ENCODE measurements at places on chromosomes 7 and 10.
A peak's percentile ranks its signal among the peaks of the same experiment; 100 is the strongest.

GRCh38 chr7:26237035-26237807 is 35.7 kb downstream of the CBX3 start:
- no peak for DNase-seq

GRCh38 chr7:35025369-35025870 is 11.9 kb downstream of the DPY19L1 start:
- DNase-seq: no peak

- peak; percentile 2 for DNase-seq
These were observed 11.4 kb downstream of the NPVF start for GRCh38 chr7:25216837-25217236.

GRCh38 chr7:110922906-110923305 is 168.0 kb upstream of the LRRN3 start:
- DNase-seq: no peak

DNA sequence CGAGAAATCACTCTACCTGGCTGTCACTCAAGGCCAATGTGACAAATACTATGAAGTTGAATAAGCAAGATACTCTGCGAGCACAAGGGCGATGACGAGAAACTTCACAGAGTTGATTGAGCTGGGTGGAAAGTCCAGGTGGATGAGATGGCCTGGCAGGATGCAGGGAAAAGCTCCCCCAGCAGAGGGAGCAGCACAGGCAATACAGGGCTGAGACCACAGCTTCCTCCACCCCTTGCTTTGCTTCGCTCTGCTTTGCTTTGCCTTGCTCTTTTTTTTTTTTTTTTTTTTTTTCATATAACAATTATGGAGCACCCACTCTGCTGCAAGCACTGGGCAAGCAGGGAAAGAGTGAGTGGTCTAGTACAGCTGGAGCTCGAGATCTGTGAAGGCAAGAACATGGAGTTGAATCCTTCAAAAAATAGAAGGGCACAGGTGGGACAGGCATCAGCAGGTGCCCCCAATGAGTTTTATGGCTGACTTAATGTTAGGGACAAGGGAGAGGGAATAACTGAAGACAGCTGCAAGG is 88.3 kb downstream of the CABCOCO1 start:
- DNase-seq: peak; percentile 11

GRCh38 chr7:139589474-139589873 is 66.0 kb downstream of the CLEC2L start:
- no peak for DNase-seq

DNA sequence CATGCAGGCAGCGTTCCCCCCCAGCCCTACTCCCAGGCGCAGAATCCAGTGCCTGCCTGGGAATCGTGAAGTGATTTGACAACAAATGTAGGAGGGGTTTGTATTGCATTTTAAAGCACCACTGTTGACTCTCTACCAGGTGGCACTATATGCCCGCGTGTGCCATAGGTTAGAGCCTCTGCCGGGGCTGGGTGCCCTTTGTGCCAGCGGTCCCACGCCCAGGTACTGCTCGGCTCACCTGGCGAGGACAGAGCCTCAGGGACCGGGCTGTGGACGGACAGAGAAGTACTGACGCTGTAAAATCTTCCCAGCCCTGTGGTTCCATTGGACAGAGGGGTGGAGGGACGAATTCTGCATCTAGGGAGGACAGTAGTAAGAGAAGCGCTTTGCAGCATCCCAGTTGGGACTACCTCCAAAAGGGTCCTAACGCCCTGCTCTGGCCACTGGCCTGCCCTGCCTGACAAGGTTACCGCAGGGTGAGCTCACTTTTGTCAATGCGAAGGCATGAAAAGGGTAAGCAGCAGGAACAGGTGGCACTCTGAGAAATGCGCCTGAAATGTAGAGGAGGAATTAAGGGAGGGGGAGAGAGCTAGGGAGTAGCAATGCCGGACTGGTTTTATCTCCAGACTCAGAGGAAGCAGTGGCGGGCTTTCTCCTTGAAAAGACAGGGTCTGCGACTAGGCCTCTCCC is 788 bp upstream of the CACNA2D1 start:
- DNase-seq: no peak

GRCh38 chr10:89302625-89303024 is 779 bp downstream of the IFIT2 start:
- no peak for DNase-seq

DNA sequence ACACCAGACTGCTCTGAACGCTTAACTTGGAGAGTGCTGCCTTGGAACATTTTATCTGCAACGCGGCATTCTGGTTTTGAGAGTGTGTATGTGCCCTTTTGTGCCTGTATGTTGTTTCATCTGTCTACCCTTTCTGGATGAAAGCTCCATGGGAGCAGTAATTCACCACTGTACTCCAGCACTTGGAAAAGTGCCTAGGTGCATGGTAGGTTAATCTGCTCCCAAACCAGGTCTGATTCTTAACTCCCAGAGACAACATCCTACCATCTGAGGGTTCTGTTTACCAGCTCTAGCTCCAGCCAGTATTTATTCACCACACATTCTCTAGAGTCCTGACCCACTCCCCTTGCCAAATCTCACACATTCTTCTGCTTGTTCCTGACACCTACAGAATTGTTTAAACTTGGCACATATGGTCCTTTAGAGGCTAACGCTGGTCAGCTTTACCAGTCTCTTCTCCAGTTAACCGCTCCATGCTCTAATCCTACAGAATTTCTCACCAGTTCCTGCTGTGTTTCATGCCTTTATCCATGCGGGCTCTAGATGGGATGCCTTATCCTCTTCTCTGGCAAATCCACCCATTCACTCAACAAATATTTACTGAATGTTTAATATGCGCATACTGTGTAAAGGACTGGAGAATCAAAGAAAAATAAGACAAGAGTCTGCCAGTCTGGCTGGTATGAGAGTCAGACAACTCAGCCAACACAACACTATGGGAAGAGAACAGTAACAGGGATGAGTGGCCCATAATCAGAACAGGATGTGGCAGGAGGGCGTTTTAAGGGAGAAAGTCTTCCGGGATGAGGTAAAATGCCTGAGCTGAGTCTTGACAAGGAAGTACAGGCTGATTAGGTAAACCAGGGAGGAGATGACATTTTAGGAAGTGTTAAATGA is 46.3 kb downstream of the MTPN start:
- DNase-seq: no peak

DNA sequence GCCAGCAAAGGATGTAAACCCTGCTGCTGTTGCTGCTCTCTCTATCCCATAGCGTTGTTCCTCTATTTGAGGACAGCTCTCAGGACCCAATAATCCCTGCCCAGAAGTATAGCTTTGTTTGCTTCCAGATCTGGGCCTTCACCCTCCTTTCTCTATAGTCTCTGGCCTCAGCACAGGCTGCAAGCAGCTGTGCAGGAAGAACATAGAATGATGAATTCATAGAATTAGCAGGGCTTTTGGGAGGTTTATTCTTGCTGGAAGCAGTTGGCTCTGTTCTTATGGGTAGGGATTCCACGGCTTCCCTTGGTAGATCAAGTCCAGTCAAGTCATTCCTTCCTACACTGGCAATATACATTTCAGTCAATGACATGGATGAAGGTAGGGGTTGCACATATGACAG is 354.7 kb downstream of the HPSE2 start:
- no peak for DNase-seq

DNA sequence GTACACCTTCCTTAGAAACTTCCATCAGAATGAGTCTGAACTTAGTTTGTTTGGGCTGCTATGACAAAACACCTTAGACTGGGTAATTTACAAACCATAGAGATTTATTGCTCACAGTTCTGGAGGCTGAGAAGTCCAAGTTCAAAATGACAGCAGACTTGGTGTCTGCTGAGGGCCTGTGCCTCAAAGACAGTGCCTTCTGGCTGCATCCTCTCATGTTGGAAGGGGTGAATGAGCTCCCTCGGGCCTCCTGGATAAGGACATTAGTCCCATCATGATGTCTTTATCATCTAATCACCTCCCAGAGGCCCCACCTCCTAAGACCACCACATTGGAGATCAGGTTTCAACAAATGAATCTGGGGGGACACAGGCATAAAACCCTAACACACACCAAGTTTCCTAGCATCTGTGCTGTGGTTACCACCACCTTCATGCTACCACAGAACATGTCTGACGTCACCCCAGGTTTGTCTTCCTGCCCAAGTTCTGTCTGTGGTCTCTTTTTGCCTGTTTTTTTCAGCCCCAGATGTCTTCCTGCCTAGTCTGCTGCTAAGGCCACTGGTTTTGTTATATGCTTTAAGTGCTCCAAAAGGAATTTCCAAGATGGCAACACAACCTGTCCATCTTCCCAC is 150.9 kb upstream of the COBL start:
- DNase-seq: no peak

DNA sequence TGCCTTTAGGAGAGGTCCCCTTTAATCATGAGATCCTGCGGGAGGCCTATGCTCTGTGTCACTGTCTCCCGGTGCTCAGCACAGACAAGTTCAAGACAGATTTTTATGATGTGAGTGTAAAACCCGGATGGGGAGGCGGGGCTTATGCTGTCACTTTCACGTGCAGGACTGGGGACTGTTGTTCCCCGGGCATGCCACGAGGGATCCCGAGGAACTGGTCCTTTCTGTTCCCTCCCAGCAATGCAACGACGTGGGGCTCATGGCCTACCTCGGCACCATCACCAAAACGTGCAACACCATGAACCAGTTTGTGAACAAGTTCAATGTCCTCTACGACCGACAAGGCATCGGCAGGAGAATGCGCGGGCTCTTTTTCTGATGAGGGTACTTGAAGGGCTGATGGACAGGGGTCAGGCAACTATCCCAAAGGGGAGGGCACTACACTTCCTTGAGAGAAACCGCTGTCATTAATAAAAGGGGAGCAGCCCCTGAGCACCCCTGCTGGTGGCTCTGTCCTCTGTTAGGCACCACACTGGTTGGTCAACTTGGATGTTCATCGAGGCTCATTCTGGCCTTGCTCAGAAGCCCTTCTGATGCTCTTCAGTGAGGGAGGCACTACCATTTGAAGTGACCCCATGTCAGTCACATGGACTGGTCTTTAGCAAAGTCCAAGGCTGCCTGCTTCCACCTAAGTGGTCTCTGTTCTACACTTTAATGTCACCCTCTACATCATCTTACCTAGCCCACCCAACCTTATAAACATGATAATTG is 2.8 kb downstream of the COPS6 start:
- DNase-seq: no peak

DNA sequence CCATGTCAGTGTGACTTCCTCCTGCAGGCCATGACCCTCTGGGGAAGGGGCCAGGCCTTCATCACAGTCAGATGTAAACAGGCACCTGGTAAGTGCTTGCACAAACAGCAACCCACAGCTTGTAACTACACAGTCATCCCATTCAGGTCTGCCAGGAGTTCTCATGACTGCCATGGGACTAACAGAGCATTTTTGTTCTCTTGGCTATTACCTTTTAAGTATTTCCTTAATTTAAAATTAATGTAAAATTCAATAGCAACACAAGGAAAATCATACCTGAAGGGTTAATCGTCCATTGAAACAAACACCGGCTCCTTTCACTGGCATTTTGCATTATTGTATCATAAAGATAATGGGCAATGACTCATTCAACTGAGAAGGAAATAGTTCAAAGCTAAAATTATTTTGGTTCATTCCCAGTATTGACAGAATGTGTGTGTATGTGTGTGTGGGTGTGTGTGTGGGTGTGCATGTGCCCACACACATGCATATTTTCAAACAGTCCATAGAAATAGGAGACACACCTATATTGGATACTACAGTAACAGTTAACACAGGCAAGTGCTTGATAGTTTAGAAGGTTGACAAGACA is 307.9 kb downstream of the WDR11 start:
- no peak for DNase-seq

GRCh38 chr10:112639298-112639697 is 192.3 kb downstream of the VTI1A start:
- DNase-seq: no peak

GRCh38 chr10:77989081-77989724 is 40.1 kb downstream of the POLR3A start:
- no peak for DNase-seq

- DNase-seq: no peak
These were observed 25.8 kb downstream of the TMEM254 start for GRCh38 chr10:80104066-80104926.

DNA sequence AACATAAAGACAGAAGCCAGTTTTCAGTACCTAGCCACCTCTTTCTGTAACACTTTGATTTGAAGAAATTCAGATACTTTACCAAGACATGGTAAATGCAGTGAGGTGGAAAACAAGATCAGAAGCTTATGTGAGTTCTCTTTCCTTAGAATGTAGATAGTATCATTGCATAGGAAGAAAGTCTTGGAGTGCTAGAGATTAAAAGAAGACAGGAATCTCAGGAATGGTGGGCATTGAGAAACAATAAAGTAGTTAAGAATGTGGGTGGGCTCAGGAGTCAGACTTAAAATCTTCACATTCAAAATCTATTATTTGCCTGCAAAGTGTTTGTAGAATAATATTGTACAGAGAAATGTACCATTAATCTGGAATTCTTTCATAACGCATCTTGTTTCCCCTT is 58.9 kb downstream of the POLL start:
- no peak for DNase-seq

DNA sequence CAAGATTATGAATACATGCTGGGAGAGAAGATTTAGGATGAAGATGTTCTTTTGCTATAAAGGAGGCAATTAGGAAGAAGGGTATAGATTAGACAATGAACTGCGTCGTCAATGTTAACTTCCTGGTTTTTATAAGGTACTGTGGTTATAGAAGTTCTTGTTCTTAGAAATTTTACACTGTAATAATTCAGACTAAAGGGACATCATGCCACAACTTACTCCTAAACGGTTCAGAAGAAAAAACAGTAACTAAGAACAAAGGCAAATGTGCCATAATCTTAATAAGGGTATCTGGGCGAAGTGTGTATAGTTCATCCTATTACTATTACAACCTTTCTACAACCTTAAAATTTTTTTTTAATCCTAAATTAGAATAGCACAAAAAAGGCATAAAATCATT is 31.3 kb upstream of the DDC start:
- no peak for DNase-seq

DNA sequence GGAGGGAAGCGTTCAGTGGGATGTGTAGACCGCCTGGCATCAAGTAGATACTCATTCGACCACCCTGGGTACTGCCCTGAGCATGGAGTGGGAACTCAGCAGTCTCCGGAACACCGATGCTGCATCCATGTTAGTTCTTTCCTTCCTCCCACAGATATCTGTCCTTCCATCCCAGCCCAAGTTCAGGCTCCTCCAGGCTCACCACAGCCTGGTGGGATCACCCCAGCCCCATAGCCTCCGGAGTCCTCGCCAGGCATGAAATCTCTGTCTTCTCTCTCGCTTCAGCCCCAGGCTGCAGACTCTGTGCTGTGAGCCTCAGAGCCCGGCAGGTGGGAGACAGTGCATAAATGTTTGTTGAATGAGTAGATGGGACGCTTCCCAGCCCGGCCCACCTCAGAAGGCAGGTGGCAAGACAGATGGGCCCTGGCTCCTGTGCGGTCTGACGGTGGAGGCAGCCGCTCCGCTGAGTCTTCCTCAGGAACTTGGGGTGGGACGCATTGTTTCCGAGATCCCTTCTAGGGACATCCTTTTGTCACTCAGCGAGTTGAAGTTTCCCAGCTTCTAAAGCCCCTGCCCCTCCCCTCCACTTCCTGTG is 42.9 kb downstream of the ELFN1 start:
- no peak for DNase-seq

DNA sequence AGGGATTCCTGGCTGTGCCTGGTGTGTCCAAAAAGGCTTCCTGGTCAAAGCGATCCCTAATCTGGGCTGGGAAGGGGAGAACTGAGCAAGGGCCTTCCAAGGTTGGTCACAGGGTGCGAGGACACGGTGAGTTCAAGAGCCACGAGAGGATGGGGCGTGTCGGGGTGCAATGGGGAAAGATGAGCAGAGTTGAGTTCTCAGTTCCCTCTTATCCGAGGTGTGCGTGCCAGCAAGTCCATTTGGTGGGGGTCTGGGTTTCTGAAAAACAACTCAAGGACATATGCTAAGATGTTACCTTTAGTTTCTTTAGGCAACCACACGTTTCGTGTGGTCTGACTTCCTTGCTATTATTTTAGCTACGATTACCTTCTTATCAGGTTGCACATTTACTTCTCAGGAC is 1.3 kb downstream of the ZNF775 start:
- DNase-seq: no peak

Measured in GM18507 (cell line).